Breast epithelium (tissue), 4 donors: ENCODE measurements at places on chromosomes 3 and 15. TPM values are rescaled to one million over a fixed set of nuclear protein-coding genes. Genes with fewer than 3 reads are reported as not detected.

CCR1 gene
- total RNA-seq = 15.0 TPM

AMT gene
- 2.7 TPM for total RNA-seq

TMC3 gene
- total RNA-seq = 0.15 TPM

SLC9A9 gene
- total RNA-seq = 7.8 TPM

PRRT3 gene
- total RNA-seq = 0.64 TPM

EIF4G1 gene
- total RNA-seq = 168 TPM

SYNPR gene
- not detected for total RNA-seq

SKOR1 gene
- total RNA-seq = 1.8 TPM

CGNL1 gene
- 5.4 TPM for total RNA-seq

DISP2 gene
- under 0.01 TPM for total RNA-seq

FBXL2 gene
- 19.7 TPM for total RNA-seq

LMAN1L gene
- total RNA-seq = not detected

UQCRC1 gene
- total RNA-seq = 180 TPM

SLC22A14 gene
- not detected for total RNA-seq

PTX3 gene
- total RNA-seq = 36.9 TPM

FAM107A gene
- total RNA-seq = 17.7 TPM

ARID3B gene
- total RNA-seq = 5.2 TPM

NBEAL2 gene
- total RNA-seq = 16.8 TPM
